ENCODE measurements at places on chromosomes 13 and 19.

DNA sequence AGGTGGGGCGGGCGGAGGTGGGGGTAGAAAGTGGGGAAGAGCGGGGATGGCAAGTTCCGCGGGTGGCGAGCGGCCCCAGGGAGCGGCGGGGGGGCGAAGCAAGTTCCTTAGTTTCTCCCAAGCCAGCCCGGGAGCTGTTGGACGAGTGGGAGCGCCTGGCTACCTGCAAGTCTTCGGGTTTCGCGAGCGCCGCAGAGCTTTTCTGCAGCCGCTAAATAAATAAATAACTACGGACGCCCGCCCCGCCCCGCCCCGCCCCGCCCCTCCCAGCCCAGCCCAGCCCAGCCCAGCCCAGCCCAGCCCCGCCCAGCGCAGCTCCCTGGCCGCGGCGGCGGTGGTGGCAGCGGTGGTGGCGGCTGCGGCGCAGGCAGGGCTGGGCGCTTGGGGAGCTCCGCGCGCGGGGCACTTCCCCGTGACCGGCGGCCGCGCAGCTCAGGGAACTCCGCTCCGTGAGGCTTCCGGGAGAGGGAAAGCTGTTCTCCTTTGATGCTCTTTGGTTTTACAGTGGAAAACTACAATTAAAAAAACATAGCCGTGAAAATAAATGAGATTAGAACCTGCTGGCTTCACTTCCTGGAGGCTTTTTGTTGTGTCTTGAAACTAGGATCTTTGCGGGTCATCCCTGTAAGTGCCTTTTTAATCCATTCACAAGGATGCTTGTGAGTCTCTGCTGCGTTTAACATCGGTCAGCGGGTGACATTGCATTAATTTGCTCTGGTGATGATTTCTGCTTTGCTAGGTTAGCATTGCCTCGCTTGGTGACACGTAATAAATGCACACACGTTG, at the start of gene UBE2L5:
UBE2L5 (plus strand) TSS at position 440 of the 786 bp plus-strand sequence. CDS start 5,498 bp downstream, outside the sequence.
- DNase-seq, result no peak

- DNase-seq, result no peak
These were observed 50.9 kb upstream of the TMTC4 start for GRCh38 chr13:100725472-100725871.

GRCh38 chr19:34960103-34960805, 3.8 kb downstream of the ZNF792 start:
- no peak for DNase-seq

- DNase-seq, result no peak
These were observed 1.7 kb downstream of the SPRED3 start for GRCh38 chr19:38389957-38390924.

GRCh38 chr19:15782211-15782610, 5.2 kb upstream of the OR10H5 start:
- no peak for DNase-seq

GRCh38 chr19:8571006-8571411, 6.2 kb downstream of the MYO1F start:
- DNase-seq, result no peak

DNA sequence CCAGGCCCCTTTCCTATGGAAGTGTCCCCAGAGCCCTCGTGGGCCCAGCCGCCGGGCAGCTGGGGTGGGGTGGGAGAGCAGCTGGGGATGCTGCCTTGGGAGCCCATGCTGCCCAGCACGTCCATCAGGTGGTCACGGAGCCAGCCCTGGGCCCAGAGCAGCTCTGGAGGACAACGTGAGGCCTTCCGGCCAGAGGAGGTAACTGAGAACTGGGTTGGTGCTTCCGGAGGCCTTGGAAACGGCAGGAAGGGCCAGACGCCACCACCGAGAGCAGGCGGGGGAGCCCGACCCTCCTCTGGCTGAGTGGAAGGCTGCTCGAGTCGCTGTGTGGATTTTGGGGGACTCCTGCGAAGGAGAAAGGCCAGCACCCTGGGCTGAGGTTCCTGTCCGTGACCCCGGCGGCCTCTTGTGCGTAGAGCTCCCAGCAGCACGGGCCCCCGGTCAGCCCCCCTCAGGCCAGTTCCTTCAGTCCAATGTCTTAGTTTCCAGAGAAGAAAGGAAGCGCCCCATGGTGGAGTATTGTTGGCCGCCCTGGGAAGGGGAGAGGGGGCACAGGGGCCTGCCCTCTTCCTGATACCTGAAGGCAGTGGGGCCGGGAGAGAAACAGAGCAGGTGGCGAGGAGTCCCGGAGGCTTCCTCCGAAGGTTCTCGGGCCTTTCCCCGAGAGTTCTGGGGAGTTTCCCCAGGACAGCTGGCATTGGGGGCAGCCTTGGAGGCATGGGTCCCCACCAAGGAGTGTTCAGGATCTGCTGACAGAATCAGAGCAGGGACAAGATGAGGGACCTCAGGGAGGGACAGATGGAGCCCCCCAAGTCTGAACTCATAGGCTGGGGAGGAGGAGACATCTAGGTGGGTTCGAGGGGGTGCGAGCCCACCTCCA, 68.8 kb downstream of the MLLT1 start:
- no peak for DNase-seq

DNA sequence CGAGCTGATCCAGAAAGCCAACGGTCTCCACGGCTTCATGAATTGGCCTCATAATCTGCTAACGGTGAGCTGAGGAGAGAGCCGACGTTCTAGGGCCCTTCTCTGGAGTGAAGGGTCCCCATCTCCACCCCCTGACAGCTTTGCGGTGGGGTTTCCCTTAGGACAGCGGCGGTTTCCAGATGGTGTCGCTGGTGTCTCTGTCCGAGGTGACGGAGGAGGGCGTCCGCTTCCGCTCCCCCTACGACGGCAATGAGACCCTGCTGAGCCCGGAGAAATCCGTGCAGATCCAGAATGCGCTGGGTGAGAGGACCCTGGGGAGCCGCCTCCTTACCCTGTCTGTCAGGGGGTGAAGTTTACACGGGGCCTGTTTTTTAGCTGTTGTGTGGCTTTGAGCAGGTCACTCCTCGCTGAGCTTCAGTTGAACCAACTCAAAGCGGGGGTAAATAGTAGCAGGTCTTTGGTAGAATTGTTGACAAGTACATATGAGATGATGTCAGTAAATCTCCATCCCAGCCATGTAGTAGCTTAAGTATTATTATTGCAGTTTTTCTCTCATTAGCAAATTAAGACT, 801 bp downstream of the QTRT1 start:
- DNase-seq, result no peak

GRCh38 chr19:32869369-32869965, at the start of gene SLC7A9:
Gene SLC7A9 (minus strand): TSS chr19:32869767. CDS start chr19:32868534, 1,233 bp downstream.
- no peak for DNase-seq

GRCh38 chr13:75467040-75467728, 14.8 kb downstream of the TBC1D4 start:
- no peak for DNase-seq

DNA sequence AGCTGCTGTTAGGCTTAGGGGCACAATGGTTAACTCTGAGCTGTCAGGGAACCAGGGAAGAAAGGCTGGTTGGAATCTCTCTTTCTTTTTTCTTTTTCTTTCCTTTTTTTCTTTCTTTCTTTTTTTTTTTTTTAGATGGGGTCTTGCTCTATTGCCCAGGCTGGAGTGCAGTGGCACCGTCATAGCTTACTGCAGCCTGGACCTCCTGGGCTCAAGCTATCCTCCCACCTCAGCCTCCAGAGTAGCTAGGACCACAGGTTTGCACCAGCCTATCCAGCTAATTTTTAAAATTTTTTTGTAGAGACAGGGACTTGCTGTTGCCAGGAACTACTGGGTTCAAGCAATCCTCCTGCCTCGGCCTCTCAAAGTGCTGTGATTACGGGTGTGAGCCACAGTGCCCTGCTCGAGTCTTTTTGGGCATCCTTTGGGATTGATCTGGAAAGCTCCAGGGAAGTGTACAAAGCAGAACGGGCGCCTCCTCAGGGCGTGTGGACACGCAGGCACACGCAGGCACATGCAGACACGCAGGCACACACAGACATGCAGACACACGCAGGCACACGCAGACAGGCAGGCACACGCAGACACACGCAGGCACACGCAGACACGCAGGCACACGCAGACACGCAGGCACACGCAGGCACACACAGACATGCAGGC, 99.2 kb downstream of the GADD45B start:
- no peak for DNase-seq

GRCh38 chr19:16112778-16113177, 1.1 kb downstream of the RAB8A start:
- DNase-seq, result no peak

DNA sequence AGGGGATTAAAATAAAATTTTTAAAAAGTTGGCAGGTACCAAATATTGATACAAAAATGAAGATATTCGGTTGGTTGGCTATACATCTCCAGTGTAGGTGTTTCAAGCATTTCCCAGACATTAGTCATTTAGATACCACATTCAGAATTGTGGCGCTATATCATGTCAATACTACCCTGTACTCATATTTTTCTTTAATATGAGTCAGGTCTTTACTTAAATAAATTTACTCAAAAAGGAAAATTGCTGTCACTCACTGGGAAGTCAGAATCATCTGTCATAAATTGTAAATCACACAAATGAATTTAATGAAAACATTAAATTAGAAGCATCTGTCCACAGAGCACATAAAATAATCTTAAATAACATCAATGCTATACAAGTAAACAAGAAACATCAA, 134.2 kb downstream of the TSHZ3 start:
- no peak for DNase-seq

DNA sequence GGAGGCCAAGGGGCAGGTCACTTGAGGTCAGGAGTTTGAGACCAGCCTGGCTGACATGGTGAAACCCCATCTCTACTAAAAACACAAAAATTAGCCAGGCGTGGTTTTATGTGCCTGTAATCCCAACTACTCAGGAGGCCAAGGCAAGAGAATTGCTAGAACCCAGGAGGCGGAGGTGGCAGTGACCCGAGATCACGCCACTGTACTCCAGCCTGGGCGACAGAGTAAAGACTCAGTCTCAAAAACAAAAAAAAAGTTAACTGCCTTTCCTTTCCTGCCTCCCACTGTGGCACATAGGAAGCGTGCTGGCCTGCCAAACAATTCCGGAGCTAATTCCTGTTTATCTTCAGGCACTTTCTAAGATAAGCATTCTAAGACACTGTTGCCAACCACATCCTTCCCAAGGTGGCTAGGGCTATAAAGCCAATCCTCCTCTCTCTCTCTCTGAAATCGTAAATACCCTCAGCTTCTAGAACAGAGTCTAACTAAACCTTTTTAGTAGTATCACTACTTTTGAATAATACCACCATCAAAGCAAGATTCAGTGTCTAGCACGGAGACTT, 21.6 kb downstream of the SLC25A30 start:
- no peak for DNase-seq

- no peak for DNase-seq
These were observed 5.9 kb downstream of the CACNG7 start for GRCh38 chr19:53915000-53915399.

GRCh38 chr13:46507981-46508380, 45.0 kb upstream of the LRCH1 start:
- no peak for DNase-seq

GRCh38 chr13:54758795-54759194, 1730.2 kb downstream of the OLFM4 start:
- no peak for DNase-seq

DNA sequence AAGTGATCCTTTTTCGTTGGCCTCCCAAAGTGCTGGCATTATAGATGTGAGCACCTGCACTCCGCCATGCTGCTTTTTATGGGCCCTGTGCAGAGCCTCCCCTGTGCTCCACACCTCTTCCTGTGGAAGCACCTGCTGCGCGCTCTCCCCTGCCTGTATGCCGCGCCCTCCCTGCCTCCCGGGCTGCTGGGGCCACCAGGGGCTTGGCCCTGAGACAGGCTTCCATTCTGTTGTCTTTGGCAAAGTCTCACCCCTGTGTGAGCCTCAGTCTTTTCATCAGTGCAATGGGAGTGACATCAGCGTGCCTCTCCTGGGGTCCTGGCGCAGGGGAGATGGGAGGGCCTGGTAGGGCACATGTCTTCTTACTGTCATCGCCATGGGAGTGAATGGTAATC, 1.3 kb downstream of the FAM174C start:
- no peak for DNase-seq

- no peak for DNase-seq
These were observed 37.6 kb upstream of the NANOS3 start for GRCh38 chr19:13839130-13839937.

DNA sequence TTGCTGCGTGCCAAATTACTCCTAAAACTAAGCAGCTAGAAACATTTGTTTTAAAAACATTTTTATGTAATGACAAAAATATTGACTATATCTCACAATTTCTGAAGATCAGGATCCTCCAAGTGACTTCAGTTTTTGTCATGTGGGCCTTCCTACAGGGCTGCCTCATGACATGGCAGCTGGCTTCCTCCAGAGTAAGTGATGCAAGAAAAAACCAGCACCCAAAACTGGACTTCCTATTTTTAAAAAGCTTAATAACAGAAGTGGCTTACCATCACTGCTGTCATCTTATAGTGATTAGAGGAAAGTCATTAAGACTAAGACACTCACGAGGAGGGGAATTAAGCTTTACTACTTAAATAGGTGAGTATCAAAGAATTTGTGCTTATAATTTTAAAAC, 681.7 kb downstream of the PCDH17 start:
- DNase-seq, result no peak

DNA sequence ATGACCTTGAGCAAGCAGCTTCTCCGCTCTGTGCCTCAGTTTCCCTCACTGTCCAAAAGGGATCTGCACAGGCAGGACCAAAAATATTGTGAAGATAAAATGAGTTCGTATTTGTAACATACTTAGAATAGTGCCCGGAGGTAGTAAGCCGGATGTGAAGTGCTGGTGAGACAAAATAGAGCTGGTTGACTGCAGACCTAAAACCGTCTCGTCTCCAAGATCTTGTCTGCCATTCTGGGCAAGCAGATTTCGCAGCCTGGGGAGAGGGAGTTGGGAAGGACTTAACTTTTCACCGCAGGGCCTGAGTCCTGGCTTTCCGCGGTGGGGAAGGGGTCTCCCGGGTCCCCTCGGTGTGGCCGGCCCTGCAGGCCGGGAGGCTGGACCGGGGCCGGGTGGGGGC, 8.2 kb upstream of the BBC3 start:
- DNase-seq, result no peak

DNA sequence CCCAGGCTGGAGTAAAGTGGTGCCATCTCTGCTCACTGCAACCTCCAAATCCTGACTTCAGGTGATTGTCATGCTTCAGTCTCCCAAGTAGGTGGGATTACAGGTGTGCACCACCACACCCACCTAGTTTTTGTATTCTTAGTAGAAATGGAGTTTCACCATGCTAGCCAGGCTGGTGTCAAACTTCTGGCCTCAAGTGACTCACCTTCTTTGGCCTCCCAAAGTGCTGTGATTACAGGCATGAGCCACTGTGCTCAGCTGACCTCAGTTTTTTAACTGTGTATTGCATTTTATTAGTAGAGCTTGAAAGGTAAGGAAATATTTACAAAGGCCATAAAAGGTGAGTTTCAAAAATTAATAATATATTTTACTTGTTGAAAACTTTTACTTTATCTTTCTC, 2.3 kb downstream of the ZNF726 start:
- no peak for DNase-seq

GRCh38 chr19:50957587-50957986, 4.7 kb upstream of the KLK5 start:
- DNase-seq, result no peak

DNA sequence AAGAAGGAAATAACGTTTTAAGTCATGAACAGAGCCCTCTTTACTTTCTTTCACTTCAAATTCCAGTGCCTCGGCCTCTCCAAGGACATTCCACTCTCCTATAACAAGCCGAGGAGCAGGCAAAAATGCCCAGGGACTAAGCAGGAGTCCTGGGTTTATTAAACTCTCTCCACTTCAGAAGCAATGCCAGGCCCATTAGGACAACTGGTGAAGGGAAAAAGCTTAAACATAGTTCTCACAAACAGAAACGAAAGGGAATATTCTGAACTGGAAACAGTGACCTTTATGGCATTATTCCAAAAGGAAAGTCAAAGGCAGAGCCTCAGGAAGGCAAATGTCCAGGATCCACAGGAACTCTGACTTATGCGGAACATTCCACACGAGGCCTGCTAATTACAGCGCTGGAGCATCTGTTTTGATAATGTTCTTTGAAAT, 30.9 kb upstream of the MED4 start:
- no peak for DNase-seq

Data from omental fat pad (tissue), 4 donors.